Hypothalamus (tissue), 51 donors: ENCODE measurements at places on chromosomes 16 and 17.

GRCh38 chr16:64791756-64792155 lies 330.1 kb downstream of the CDH11 start:
- DNase-seq: no peak

DNA sequence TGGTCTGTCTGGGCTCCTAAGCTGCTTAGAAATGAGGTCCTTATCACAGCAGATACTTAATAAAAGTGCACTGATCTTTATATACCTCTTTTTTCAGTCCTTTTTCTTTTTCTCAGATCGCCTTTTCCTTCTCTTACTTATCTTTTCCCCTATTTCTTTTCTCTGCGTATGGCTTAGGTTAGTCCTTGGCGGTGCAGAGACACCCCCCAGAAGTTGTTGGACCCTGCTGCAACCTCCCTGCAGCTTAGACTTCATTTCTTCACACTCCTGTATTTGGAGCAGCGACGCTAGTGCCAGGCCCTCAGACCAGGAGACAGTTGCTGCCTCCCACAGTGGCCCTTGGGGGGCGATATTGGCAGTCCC lies 67.6 kb downstream of the CENPV start:
- no peak for DNase-seq

- no peak for DNase-seq
These were observed 3.0 kb downstream of the KARS1 start for GRCh38 chr16:75644240-75645012.

- DNase-seq: no peak
These were observed 19.9 kb upstream of the C16orf78 start for GRCh38 chr16:49353680-49354079.

DNA sequence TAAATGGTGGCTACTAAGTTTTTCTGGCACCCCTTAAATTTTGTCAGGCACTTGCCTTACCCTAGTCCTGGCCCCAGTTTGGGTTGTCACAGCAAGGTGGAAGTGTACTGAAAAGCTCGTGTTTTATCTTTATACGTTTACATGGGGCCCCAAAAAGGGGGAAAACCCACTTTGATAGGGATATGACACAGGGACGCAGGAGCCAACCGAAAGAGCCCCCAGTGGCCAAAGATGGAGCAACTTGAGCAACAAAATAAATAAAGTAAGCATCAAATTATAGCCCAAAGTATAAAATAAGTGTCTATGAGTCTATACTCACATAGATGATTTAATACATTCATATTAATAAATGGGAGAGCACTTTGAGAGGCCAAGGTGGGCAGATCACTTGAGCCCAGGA lies 5.0 kb upstream of the CETP start:
- DNase-seq: no peak

DNA sequence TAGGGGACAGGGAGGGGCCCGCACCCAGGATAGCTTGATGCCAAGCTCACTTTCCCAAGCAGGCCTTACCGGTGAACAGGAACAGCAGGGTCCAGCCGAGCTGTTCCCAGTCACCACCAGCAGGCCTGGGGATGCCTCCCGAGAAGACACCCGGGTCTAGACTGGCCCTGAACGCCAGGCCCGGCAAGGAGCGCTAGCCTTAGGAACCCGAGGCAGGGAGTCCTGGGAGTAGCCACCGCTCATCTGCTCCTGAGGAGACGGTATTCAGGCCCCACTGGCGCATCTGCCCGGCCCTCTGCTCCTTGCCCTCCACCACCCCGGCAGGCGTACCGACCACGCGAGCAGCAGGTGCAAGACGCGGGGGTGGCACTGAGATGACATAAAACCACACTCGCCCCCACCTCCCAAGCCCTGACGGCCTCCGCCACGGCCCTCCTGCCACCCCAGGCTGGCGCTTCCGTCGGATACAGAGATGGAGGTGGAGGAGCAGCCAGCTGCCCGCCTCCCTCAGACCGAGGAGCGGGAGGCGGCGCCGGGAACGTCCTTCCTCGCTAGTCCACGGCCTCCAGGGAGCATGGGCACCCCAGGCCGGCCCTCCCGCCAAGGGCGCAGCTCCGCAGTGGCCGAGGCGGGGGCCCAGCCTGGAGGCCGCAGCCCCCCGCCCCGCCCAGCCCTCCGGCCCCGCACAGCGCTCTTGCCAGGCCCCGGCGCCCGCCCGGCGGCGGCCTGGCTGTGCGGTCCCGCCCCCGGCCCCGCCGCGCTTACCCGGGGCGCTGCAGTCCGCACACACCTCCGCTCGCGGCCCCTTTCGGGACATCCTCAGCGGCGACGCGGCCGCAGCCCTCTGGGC lies 661 bp downstream of the GIT1 start:
- DNase-seq: no peak

- no peak for DNase-seq
These were observed 352.5 kb downstream of the FOXL1 start for GRCh38 chr16:86930663-86931373.

- no peak for DNase-seq
These were observed 42.1 kb downstream of the AIPL1 start for GRCh38 chr17:6392609-6393350.

DNA sequence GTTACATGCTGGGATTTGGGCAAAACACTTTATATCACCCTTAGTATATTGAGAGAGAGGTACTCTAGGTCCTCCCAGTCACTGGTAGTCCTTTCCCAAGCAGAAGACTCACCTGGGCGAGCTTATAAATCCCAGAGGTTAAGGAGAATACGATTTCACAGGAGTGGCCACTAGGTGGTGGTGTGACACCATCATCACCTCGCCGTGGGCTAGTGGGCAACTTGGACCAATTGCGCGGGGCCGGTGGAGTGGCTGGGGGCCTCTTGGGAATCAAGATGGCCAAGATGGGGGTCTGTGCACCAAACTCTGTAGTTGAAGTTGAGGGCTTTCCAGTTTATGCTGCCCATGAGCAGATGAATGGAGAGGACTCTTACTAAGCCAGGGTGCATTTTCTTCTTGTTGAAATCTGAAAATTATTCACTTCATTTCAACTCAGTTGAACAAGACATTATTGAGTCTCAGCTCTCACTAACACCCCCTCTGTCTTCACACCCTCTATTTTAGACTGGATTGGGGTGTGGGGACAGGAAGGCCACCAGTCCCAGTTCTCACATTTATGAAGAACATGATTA lies 38.2 kb upstream of the PIRT start:
- peak; percentile 1 for DNase-seq

- DNase-seq: no peak
These were observed 12.7 kb downstream of the HIC1 start for GRCh38 chr17:2067608-2068024.

- DNase-seq: no peak
These were observed 25.2 kb downstream of the NME3 start for GRCh38 chr16:1745900-1746692.

DNA sequence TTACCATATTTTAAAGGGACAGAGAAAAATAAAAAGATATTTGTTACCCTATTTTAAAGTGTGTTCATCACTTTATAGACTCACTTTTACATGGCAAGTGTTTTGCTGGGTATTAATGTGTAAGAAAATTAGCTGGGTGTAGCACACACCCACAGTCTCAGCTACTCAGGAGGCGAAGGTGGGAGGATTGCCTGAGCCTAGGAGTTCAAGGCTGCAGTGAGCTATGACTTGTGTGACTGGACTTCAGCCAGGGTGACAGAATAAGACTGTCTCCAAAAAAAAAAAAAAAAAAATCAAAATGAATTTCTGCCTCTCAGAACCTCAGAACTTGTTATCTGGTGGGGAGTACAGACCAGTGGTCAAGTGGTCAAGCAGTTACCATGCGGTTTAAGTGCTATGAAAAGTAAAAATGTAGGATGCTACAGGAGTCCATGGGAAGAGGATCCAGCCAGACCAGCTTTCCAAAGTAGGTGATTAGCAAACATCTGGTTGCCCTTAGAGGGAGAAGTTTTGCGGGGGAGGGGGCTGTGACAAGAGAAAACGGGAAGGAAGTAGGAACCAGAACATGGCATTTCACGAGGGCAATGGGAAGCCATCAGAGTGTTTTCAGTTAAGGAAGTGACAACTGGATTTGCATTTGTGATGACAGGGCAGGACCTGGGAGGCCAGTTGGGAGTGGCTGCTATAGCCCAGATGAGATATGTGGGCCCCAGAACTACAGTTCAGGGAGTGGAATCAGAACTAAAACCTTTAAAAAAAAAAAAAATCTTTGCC lies 13.9 kb downstream of the CNEP1R1 start:
- DNase-seq: peak; percentile 18

DNA sequence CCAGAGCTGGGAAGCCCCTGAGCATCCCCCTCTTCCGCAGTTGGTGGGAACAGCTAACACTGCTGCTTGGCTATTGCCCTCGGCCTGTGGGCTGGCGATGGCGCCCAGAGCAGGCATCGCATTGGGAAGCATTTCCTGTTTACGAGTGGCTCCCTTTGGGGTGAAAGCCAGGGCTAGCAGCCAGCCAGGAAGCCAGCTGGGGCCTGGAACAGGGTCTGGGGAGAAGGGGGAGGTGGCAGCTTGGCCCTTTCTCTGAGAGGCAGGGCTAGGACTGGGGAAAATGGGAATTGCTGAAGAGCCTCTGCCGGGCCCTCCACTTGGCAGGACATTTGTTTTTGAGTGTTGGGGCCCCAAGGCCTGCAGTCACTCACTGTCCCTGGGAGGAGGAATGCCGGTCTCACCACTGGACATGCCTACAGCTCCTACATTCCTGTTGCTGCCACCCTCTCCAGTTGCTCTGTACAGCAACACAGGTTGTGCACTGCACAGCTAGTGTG lies 2.4 kb upstream of the MTSS2 start:
- peak; percentile 92 for DNase-seq

GRCh38 chr17:77419547-77420094 lies 278.9 kb downstream of the SEC14L1 start:
- DNase-seq: no peak

DNA sequence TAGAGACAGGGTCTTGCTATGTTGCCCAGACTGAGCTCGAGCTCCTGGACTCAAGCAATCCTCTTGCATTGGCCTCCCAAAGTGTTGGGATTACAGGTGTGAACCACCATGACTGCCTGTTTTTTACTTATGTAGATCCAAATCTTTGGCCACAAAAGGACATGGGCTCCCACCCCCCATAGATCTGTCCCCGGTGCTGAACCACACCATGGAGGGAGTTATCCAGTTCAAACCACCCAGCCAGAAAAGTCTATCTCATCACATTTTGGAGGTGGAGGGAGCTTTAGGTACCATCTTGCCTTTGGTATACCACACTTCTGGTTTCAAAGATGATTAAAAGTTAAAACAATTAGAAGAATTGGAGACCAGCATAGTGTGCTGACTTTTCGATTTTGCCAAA lies 26.2 kb downstream of the SHISA9 start:
- DNase-seq: no peak

GRCh38 chr17:60161598-60162330 lies 12.0 kb downstream of the CA4 start:
- no peak for DNase-seq

- DNase-seq: no peak
These were observed 201.1 kb downstream of the SOX9 start for GRCh38 chr17:72321896-72322295.

- no peak for DNase-seq
These were observed 112.9 kb downstream of the ABCC1 start for GRCh38 chr16:16062023-16062937.

DNA sequence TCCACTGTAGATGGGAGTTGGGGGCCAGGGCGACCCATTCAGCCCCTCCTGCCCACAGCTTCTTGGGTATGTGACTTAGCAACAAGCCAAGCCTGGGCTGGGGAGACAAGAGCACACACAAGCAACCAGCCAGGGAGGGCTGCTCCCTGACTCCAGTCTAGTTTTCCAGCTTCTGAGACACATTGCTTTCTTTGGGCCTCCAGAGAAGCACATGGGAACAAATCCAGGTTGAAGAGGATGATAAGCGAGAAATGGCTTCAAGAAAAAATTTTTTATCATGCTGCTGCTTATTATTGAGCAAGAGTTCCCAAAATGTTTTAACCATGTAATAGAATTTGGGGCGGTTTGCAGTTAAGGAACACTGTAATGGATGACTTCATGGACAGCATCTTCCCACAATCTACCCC lies 173.7 kb downstream of the SOX9 start:
- no peak for DNase-seq

DNA sequence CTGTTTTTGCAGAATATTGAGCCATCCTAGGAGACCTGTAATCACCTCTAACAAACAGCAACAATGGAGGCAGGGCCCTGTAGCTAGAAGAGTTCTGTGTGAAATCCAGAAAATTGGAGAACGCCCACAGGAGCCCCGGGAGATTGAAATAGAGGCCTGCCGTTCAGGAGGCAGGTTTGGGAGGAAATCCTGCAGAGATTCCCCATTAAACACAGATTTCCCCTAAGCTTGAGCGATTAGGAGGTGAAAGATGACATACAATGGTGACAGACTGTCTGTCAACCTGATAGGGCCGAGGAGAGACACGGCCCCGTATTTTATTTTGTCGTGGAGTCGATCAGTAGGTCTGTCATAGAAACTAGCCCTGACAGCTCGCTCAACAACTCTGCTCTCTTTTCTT lies 18.2 kb downstream of the CDK5RAP3 start:
- DNase-seq: no peak

- no peak for DNase-seq
These were observed 216.6 kb upstream of the CPHXL start for GRCh38 chr16:75942936-75943335.

GRCh38 chr17:2198927-2199326 lies 104.7 kb downstream of the SMG6 start:
- no peak for DNase-seq

DNA sequence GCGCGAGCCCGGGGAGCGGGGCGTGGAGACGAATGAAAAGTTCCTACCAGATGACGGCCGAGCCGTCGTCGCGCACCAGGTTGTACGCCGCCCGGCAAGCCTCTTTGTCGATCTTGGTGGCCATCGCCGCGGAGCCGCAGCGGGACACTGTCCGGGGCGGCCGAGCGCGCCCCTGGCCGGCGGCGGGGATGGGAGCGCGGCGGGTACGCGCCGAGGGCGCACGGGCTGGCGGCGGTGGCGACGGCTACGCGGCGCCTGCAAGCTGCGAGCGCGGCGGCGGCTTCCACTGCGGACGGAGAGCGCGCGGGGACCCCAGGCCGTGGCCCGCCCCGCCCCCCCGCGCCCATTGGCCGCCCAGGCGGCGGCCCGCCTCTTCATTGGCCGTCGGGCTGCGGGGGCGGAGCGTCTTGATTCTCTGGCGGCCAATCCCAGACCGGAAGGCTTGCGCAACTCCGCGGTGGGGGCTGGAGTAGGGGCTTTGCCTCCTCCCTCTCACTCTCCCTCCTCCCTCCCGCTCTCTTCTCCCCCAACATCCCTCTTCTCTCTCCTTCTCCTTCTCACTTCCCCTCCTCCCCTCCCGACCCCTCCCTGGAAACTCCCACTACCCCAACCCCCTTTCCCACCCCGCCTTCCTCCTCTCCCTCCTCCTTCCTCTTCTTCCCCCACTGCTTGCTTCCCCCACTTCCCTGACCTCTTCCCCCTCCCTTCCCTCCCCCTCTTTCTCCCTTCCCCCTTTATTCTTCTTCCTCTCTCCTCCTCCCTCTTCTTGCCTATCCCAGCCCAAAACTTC lies at the start of gene COTL1:
Gene COTL1, minus strand, starts transcription at position 288 of the 790 bp plus-strand sequence. Its CDS starts 164 bp downstream, at position 124.
- peak; percentile 87 for DNase-seq

- DNase-seq: no peak
These were observed 161.0 kb downstream of the CCDC182 start for GRCh38 chr17:57584050-57584551.

DNA sequence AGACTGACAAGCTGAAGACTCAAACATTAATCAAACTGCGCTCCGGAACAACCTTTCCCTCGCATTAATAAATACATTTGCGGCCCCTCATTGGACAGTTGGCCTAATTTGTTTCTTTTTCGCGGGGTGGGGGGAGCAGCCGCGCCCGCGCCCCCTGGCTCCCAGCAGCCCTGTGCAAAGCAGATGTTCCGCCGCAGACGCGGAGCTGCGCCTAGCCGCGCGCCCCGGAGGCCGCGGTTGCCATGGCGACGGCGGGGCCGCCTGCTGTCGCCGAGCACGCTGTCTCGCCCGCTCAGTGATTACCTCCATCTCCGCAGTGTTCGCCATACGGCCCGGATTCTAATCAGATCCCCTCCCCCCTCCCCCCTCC lies 25.5 kb downstream of the COPZ2 start:
- peak; percentile 29 for DNase-seq

- no peak for DNase-seq
These were observed 11.3 kb upstream of the MAPT start for GRCh38 chr17:45883063-45883462.
